Stimulated activated CD8-positive, alpha-beta memory T cell treated with anti-CD3 and anti-CD28 coated beads, Interleukin-4, amount 100 ng/mL, for 4 hours (primary cell): ENCODE measurements at places on chromosomes 5 and 9.

DNA sequence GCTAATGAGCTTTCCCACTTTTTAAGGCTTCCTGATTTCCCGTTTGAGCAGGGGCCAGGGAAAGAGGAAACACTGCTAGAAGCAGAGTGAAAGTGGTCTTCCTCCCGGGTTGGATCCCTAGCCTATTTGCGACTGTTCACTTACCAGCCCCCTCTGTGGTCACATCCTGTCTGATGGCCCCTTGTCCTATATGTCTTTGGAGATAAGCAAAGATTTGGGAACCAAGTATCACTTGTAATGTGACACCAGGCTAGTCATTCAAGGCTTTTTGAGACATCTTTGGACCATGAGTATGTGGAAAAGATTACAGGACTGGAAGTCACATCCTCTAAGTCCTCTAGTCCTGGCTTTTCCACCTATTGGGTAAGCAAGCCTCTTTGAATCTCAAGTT, 6.1 kb downstream of the DNAJB5 start:
- no peak for DNase-seq

DNA sequence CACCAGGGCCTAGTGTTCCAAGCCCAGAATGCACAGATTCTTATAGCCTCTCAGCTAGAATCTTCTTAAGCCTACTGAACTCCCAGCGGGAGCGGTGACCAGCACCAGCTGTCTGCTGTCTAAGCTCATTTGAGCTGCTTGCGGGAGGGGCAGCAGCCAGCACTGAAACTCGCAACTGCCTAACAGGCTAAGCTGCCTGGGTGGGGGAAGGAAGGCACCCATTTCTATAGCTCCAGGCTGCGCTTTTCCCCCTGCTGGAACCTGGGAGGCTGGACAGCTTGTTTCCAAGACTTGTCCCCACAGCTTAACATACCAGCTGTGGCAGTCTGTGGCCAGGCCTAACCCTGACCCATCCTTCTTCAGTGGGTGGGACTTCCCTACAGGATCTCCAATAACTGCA, 512.9 kb downstream of the EFNA5 start:
- DNase-seq, result no peak

DNA sequence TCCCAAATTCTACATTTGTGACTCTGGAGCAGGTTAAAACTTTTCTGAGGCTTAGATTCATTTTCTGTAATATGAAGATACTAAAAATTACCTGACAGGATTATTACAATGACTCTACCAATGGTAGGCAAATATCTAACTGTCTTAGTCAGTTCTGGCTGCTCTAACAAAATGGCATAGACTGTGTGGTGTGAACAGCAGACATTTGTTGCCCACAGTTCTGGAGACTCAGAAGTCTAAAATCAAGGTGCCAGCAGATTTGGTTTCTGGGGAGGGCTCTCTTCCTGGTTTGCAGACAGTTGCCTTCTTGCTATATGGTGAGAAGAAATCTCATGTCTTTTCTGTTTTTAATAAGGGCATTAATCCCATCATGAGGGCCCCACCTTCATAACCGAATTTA, 245.1 kb downstream of the MAST4 start:
- no peak for DNase-seq

DNA sequence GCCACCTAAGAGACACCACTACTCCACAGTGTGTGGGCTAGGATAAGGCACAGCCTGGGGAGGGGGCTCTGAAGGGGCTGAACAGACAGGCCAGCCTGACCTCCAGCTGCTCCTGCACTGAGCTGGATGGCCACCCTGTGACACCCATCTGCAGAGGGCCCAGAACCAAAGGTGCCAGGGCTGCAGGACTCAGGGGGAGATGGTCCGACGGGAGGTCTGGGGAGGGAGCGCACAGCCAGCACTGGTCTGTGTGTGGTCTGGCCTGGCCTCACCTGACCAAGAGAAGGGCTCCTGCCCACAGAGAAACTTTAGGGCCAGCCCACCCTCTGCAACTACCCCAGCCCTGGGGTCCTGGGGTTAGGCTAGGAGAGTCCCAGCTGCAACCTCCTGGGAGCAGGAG, 789 bp downstream of the LTC4S start:
- no peak for DNase-seq

- no peak for DNase-seq
These were observed 285.6 kb downstream of the ARHGAP26 start for GRCh38 chr5:143055596-143056338.

DNA sequence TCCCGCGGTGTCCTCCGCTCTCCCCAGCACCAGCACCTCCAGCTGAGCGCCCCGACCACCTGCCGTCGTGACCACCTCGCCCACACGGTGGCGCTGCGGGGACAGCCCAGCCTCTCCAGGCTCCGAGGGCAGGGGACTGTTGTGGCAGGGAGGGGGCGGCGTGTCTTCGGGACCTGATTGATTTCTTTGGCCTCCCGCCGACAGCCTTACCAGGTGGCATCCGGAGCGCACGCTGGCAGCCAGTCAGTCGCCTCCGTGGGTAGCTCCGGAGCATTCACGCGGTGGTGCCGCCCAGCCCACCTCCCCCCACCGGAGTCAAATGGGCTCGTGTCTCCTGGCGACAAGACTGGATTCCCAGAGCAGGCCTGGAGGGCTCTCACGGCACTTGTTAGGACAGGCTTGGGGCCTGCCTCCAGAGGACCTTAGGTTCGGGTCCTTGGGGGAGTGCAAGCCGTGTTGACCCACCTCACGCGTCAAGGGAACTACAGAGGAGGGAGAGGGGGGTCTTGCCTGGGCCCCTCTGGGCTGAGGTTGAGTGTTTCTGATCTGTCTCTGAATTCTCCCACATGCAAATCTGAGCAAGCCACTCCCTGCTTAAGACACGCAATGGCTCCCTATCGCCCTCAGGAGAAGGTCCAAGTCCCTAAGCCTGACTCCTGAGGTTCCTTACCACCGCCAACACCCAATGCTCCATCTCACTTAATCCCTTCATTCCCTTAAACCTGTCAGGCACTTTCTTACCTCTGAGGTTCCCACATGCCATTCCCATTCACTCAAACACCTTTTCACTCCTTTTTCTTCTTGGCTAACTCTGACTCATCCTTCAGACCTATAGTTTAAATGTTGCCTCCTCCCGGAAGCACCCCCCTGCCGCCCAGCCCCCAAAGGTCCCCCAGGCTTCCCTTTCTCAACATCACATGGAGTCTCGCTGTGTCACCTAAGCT, 51.2 kb upstream of the GGTA1 start:
- DNase-seq, result peak; percentile 15

DNA sequence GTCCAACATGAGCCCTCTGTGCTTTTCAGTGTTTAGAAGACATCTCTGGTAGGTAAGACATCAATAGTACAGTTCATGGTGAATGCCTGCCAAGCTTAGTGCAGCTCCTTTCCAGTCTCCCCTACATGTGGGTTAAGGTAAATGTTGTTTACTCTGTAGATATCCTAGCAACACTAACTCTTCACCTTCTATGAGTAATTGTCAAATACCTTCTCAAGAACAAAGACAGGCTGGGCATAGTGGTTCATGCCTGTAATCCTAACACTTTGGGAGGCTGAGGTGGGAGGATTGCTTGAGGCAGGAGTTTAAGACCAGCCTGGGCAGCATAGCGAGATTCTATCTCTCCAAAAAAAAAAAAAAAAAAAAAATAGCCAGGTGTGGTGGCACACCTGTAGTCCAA, 18.7 kb upstream of the RASGRF2 start:
- DNase-seq, result no peak

GRCh38 chr5:60092671-60093422, 199.3 kb upstream of the PDE4D start:
- DNase-seq, result no peak

- no peak for DNase-seq
These were observed 98.4 kb upstream of the CPLX2 start for GRCh38 chr5:175772747-175773533.

- DNase-seq, result no peak
These were observed 103.3 kb upstream of the CNTLN start for GRCh38 chr9:17031546-17031945.

GRCh38 chr9:109063760-109064159, 50.5 kb upstream of the CTNNAL1 start:
- no peak for DNase-seq
